Renal cortex interstitium (tissue), 15 donors: ENCODE measurements at places on chromosomes 6 and 20. TPM values are rescaled to one million over a fixed set of nuclear protein-coding genes. Genes with fewer than 3 reads are reported as not detected.

- DNase-seq = no peak
Observed at GRCh38 chr6:27528714-27529113, 55.8 kb upstream of the ZNF184 start.

GRCh38 chr6:21665392-21666200 lies 72.0 kb downstream of the SOX4 start:
- DNase-seq = peak; percentile 23

GRCh38 chr6:89066940-89067646 lies 13.5 kb upstream of the PNRC1 start:
- DNase-seq = no peak

DNA sequence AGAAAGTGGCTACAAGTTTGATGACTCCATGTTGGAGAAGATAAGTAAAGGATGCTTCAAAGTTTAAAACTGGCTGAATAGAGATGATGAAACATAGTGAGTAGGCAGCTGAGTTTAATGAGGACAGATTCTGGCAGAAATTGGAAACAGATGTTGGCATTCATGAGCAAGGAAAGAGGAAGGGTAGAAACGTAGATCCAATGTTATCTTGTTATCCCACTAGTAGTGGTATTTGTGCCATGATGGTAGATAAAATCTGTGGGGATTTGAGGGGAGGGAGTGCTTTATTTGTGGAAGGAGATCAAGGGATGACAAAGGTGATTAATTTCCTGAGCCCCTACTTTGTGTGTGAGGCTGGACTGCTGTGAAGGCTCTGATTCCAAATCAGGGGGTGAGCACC lies 69.5 kb downstream of the MRAP2 start:
- DNase-seq = no peak

DNA sequence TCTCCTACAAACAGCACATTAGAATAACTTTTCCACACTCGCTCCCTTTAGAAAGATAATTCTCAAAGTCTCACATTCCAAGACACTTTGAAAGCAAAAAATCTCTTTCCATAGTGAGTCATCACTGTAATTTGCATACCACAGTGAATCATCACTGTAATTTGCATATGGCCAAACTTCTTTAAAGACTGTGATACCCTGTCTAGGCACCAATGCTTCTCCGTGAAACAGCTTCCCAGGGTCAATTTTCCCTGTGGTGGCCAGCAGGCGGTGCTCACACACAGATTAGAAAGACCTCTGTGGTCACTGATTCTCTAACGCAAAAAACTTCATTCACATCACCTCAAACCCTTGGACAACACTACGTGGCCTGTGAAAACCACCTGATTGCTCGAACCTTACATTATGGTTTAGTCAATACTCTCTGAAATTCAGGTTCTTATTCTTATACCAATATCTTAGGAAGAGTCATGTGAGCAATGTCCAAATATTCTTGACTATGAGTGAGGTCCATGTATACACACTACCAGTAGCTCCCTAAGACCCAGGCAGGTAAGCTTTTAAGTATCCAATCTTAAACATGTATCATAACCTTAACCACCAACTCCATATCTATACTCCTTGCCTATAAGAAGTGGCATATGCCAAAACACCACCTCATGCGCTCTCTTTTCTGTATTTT lies 78.5 kb upstream of the PHACTR1 start:
- peak; percentile 25 for DNase-seq

The MYBL2 gene
- 33.0 TPM for polyA plus RNA-seq

The FAM209B gene
- 0.29 TPM for polyA plus RNA-seq

The C20orf141 gene
- polyA plus RNA-seq = not detected

DNA sequence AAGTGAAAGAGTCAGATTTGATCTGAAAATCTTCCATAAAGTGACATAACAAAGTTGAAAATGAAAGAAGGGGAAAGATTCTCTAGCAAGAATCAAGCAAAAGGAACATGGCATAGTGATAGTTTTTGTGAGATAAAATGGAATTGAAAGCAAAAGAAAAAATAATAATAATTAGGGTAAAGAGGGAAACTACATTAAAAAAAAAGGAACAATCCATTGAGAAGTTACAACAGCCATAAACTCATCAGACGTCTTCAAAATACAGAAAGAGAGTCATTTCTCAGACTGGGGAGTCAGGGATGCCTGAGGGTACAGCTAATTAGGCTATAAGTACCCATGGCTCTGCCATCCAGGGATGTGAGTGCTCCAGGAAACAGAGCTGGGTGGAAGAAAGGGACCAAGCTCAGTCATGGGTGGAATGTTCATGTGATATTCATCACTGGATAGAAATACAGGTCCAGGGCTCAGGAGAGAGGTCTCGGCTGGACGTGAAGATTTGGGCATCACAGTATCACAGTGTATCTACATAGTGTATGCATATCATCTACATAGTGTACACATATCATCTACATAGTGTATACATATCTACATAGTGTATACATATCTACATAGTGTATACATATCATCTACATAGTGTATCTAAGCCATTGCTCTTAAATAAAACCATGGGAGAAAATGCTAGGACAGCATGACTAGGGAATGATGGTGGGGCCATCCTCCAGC lies 29.4 kb downstream of the DUSP22 start:
- no peak for DNase-seq

The KCNB1 gene
- 1.1 TPM for polyA plus RNA-seq

DNA sequence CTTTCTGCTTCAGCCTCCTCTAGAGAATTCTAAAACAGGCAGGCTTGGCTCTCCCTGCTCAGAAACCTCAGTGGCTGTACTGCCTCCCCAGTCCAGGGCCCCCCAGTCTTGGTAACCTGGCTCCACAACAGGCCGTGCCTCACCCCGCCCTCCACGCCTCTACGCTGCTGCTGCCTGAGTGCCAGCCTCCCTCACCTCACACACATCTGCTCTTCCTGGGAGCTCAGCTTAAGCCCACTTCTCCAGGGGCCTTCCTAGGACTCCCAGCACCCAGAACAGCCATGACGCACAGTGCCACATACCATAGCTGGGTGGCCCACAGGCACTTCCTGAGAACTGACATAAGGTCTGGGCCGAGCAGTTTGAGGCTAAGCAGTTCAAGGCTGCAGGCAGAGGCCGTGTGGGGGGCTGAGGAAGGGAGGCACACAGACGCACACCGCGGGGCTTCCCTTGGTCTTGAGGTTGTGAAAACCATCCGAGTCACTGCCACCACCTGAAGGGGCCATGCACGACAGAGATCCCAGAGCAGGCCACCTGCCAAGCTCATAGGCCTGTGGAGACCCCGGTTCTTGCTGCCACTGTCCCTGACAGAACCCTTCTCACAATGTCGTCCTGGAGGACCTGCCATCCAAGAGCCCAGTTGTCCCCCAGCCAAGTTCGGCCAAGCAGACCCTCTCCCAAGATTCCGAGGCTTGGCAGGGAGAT lies 42.6 kb downstream of the DSTN start:
- DNase-seq = no peak

DNA sequence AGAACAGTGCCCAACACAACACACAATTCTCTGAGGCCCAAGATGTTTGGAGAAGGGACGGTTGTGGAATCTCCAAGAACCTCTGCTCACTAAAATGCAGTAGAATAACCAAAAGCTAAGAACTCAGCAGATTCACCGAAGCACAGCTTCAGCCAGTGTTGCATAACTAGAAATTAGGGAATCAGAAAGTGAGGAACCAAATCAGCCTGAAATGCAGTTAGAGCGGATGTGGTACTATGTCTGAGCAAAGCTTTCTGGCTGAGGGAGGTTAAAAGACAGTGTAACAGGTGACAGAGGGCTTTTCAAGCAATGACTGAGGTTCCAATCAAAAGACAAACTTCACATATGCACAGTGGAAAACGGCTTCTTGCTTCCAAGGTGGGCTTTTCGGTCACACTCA lies 197.9 kb upstream of the KCNK16 start:
- no peak for DNase-seq

DNA sequence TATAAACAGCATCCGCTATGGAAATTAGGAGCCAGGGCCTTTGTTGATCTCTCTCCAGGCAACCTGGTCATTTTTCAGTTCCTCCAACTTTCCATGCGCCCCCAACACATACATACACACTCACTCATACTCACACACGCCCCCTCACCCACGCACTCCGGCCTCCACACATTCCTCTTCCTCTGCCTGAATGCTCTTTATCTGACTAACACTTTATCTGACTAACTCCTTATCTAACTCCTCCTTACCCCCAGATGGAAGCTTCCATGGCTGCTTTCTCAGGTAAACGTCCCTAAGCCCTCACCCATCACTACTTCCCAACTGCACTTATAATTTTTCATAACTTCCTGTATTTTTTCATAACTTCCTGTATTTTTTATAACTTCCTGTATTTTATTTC lies 17.4 kb downstream of the CASS4 start:
- no peak for DNase-seq
